ENCODE measurements at places on chromosomes 12 and 14. TPM values are rescaled to one million over a fixed set of nuclear protein-coding genes. Genes with fewer than 3 reads are reported as not detected.

- no peak for ATAC-seq
Measured at GRCh38 chr12:92381856-92382255, 236.2 kb upstream of the BTG1 start.

The CSRP2 gene
- total RNA-seq: 77.7 TPM

DNA sequence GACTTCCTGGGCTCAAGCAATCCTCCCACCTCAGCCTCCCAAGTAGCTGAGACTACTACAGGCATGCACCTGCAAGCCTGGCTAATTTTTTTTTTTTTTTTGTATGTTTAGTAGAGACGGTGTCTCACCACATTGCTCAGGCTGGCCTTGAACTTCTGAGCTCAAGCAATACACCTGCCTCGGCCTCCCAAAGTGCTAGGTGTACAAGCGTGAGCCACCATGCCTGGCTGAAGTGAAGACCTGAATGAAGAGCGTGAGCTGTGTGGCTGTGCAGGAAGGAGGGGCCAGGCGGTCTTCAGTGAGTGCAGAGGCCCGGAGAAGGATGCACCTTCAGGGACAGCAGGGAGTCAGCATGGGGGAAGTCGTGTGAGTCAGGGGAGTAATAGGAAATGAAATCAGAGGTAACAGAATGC lies 14.9 kb upstream of the NFKBIA start:
- ATAC-seq: no peak

The CMKLR1 gene
- total RNA-seq: 0.09 TPM

- ATAC-seq: no peak
Measured at GRCh38 chr14:57822081-57822480, 43.8 kb downstream of the SLC35F4 start.

The TAS2R50 gene
- 0.78 TPM for total RNA-seq
